ENCODE measurements at places on chromosomes 7 and 10. TPM values are rescaled to one million over a fixed set of nuclear protein-coding genes. Genes with fewer than 3 reads are reported as not detected.

NME8 gene
- not detected for total RNA-seq

PRPF18 gene
- total RNA-seq: 31.4 TPM

CEP41 gene
- total RNA-seq: 5.8 TPM

KCP gene
- total RNA-seq: 0.34 TPM

MAT1A gene
- total RNA-seq: not detected

LMOD2 gene
- not detected for total RNA-seq

CNPY1 gene
- not detected for total RNA-seq

METTL27 gene
- 11.8 TPM for total RNA-seq

STK31 gene
- total RNA-seq: under 0.01 TPM

TUBB8 gene
- total RNA-seq: not detected

VSTM4 gene
- total RNA-seq: 5.5 TPM

OPN1SW gene
- total RNA-seq: not detected

NPY gene
- total RNA-seq: not detected

LARP4B gene
- 17.2 TPM for total RNA-seq

DRGX gene
- total RNA-seq: not detected

MUC3A gene
- total RNA-seq: under 0.01 TPM

NOM1 gene
- 10.6 TPM for total RNA-seq

CPED1 gene
- total RNA-seq: 36.9 TPM

VWA2 gene
- 0.86 TPM for total RNA-seq

NPC1L1 gene
- 0.09 TPM for total RNA-seq

POLD2 gene
- 57.8 TPM for total RNA-seq

VDAC2 gene
- 98.0 TPM for total RNA-seq

FXYD4 gene
- not detected for total RNA-seq

GLCCI1 gene
- total RNA-seq: 13.8 TPM

FAM25A gene
- not detected for total RNA-seq

HGF gene
- 59.0 TPM for total RNA-seq

ENKUR gene
- total RNA-seq: 0.16 TPM

CLCN1 gene
- total RNA-seq: not detected

PNLIPRP2 gene
- not detected for total RNA-seq

NOC3L gene
- total RNA-seq: 11.6 TPM

GJD4 gene
- not detected for total RNA-seq

HOXA10 gene
- not detected for total RNA-seq

BLNK gene
- 0.09 TPM for total RNA-seq

CYP2W1 gene
- not detected for total RNA-seq

TMEM270 gene
- not detected for total RNA-seq

DNMBP gene
- 25.0 TPM for total RNA-seq

CYP2C19 gene
- total RNA-seq: not detected

PRLHR gene
- total RNA-seq: not detected

NPFFR1 gene
- total RNA-seq: under 0.01 TPM

ASB10 gene
- not detected for total RNA-seq

ALDH18A1 gene
- total RNA-seq: 77.4 TPM

PTPRN2 gene
- 0.34 TPM for total RNA-seq

ZNF518A gene
- 15.6 TPM for total RNA-seq
